EH (cell line): ENCODE measurements at places on chromosomes 2 and 18.

GRCh38 chr2:65465124-65465523 is 32.7 kb upstream of the SPRED2 start:
- DNase-seq = no peak

GRCh38 chr18:33987206-33987605 is 237.5 kb downstream of the NOL4 start:
- no peak for DNase-seq

- DNase-seq = no peak
Measured at GRCh38 chr2:177537636-177538035, 145.1 kb downstream of the AGPS start.

DNA sequence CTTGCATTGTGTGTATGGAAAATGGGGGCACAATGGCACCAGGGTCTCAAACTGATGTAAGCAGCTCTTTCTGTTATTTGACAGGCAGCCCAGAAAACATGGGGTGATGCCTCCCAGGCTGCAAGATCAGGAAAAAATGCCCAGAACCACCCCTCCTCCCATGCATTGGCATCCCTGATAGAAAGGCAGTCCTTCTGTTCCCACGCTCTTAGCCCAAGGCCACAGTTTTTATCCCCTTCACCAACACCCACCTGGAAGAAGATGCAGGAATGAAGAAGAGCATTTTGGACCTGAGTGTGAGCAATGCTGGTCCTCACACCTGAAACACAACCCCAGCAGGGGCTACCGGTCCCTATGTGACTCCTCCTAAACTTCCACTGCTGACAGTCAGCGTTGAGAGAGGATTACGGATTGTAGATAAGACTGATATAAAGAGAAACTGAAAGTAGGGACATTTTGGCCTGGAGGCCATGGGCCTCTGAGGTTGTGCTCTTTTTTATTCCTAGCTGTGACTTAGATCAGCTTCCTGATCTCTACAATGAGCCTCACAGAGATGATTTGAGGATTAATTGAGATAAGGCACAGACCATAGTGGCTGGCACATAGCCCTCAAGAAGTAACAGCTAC is 386.0 kb upstream of the ATP5MC3 start:
- peak; percentile 7 for DNase-seq

- peak; percentile 12 for DNase-seq
Measured at GRCh38 chr2:159904127-159904958, 106.3 kb upstream of the CD302 start.

DNA sequence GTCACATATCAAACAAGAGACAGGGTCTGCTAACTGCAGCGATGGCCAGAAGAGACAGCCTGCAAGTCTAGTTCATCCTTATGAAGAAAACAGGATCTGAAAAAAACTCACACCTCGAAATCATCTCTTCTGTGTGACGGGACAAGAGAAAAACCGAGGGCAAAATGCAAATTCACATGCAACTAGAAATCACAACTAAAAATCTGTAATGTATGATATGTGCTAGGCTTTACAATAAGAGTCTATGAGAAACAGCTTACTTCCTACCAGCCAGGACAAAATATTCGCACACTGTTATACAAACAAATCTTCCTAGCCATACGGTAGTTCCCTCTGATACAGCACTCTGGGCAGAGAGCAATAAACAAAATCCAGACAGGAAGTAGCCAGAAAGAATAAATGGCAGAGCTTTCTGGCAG is 48.8 kb downstream of the ANKRD44 start:
- DNase-seq = peak; percentile 64

- DNase-seq = peak; percentile 18
Measured at GRCh38 chr2:15313657-15314056, 247.5 kb downstream of the NBAS start.

GRCh38 chr18:41266616-41267015 is 688.4 kb upstream of the PIK3C3 start:
- no peak for DNase-seq
